Smooth muscle cell of the coronary artery (primary cell): ENCODE measurements at places on chromosomes 4 and X. TPM values are rescaled to one million over a fixed set of nuclear protein-coding genes. Genes with fewer than 3 reads are reported as not detected.

Gene MAGED4
- 9.8 and 22.5 TPM in 2 replicates for total RNA-seq

Gene ASB5
- total RNA-seq = 0.30 and 0.35 TPM in 2 replicates

Gene CSAG3
- not detected in 2 replicates for total RNA-seq

Gene MAGEB1
- total RNA-seq = not detected in 2 replicates

Gene YY2
- total RNA-seq = 1.1 and 1.3 TPM in 2 replicates

Gene TRAPPC11
- total RNA-seq = 20.0 and 33.7 TPM in 2 replicates

Gene COL4A6
- total RNA-seq = under 0.01 and 3.1 TPM in 2 replicates

Gene TRAPPC2
- total RNA-seq = 8.5 and 10.9 TPM in 2 replicates

Gene ZNF182
- total RNA-seq = 2.0 and 2.6 TPM in 2 replicates

Gene PRKG2
- total RNA-seq = 0.15 and 18.0 TPM in 2 replicates

Gene GPM6B
- total RNA-seq = 0.38 and 0.70 TPM in 2 replicates

Gene EDA
- total RNA-seq = 0.15 and 0.35 TPM in 2 replicates

Gene NDUFB11
- total RNA-seq = 36.4 and 91.0 TPM in 2 replicates

Gene DMRTC1B
- not detected in 2 replicates for total RNA-seq

Gene POF1B
- not detected in 2 replicates for total RNA-seq

Gene PRR27
- not detected in 2 replicates for total RNA-seq
